ENCODE measurements at places on chromosomes 3 and 15.
A peak's percentile ranks its signal among the peaks of the same experiment; 100 is the strongest.

DNA sequence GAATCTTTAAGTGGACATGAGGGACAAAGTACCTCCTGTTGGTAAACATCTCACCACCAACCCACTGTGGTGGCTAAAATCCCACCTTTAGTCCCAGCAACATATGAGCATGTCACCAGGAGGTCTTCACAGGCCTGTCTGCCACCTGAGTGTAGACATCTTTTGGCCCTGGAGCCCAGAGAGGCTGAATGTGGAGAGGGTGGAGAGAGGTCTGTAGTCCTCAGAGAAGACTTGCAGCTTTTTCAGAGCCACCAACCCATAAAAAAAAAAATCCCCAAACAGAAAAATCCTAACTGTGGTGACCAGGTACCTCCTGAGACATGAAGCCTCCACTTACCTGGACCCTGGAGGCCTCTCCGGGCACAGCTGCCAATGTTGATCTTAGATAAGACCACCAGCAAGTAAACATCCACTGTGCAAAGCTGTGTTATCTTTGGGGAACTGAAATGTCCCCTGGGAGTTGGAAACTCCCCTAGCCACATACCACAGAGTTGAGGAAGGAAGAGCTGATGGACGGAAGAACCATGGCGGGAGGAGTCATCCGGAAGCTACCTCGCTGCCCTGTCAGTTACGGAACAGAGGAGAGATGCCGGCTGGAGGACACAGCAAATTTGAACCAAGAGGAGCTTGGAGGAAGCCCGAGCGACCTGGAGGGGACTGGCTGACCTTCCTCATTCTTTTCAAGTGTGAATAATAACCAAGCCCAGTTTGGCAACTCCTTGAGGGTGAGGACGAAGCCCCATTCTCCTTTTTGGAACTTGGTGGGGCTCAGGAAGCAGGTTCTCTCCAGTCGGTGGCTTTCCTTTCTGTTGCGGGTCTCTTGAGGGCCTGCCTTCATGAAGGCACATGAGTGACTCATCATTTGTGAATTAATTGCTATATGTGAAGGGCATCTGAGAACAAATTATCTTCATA, at the start of gene GHRL:
Gene GHRL (minus strand): TSS at position 443 of the 915 bp plus-strand sequence. CDS start 2,767 bp downstream, outside the sequence.
- DNase-seq = no peak

- no peak for DNase-seq
These were observed 30.8 kb upstream of the MAGEF1 start for GRCh38 chr3:184742676-184743135.

- no peak for DNase-seq
These were observed 48.7 kb downstream of the FBLN2 start for GRCh38 chr3:13597661-13598060.

- no peak for DNase-seq
These were observed 163.8 kb upstream of the CMC1 start for GRCh38 chr3:28077572-28077971.

DNA sequence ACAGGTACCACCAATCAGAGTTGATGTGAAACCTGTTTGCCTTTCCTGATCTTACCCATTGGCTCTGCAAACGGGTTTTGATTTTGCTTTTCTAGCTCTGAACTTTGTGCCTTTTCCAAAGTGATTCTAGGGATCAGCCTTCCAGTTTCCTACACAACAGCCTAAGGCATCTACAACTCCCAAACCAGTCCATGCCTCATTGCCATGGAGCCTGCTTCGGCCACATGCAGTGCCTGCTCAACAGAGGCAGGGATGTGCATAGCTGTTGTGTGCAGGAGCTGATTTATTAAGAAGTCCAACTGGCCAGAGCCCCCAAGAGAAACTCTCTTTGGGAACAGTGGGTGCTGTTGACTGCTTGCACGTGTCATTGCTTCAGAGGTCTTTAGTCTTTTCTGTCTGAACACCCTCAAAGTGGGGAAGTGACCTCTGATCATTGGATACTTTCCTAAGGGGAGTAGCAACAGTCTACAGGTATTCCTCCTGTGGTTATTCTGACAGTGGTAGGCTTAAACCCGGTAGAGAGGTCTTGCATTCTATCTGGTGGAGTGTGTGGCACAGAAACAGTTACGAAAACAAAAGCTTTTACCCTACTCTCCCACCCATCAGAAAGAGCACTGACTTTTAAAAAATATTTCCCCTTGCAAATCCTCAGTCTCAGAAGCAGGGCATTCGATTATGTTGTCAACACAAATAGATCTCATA, 36.6 kb upstream of the THSD4 start:
- no peak for DNase-seq

- DNase-seq = no peak
These were observed 223.3 kb downstream of the EPHB1 start for GRCh38 chr3:135018149-135018923.

DNA sequence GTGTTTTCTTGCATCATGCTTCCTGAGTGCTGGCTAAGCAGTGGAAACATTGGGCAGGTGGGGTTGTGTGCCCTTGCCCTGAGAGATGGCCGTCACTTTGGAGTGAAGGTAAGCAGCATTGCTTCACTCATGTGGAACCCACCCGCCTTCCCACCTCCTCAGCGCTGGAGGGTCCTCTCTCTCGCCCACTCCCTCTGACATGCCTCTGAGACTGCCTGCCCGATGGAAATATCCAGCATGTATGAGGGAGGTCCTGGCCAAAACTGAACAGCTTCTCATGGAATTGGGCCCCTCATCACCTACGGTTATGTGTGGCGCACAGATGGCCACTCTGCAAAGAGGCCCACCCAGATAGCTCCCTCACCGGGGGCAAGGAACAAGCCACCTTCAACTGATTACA, 48.6 kb downstream of the SMAD3 start:
- no peak for DNase-seq

DNA sequence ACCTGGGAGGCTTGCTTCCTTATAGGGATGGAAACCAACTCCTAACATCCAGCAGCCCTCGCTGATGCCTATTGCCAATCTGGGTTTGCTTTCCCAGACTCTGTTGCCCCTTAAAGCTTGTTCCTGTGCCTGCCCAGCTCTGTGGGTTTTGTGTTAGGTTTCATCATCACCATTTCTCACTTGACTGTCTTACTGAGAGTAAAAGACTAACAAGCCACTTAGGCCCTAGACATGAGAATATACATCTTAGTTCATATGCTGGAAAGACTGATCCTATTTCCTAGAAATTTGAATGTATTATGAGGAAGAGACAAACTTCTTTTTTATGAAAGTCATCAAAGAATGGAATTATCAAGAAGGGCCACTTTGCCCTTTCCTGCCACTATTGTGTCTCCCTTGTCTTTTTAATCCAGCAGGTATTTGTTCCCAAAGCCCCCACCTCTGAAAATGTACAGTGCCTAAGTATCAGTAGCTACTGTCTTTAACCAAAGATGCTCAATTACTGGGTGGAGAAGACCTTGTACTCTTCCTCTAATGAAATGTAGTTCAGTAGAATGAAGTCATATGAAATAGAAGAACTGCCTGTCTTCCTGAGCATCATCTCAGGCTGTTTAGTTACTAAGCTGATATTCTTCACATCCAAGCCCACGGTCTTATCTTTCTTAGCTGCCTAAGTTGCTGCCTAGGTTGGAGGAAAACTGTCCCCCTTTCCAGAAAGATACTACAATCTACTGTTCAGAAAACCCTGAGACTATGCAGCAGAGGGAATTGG, 59.8 kb upstream of the ZPLD1 start:
- no peak for DNase-seq

GRCh38 chr3:71524672-71525071, 58.9 kb downstream of the FOXP1 start:
- DNase-seq = no peak

GRCh38 chr3:180416111-180416594, 185.8 kb upstream of the TTC14 start:
- DNase-seq = no peak

GRCh38 chr3:100157685-100158084, 43.4 kb upstream of the FILIP1L start:
- no peak for DNase-seq

DNA sequence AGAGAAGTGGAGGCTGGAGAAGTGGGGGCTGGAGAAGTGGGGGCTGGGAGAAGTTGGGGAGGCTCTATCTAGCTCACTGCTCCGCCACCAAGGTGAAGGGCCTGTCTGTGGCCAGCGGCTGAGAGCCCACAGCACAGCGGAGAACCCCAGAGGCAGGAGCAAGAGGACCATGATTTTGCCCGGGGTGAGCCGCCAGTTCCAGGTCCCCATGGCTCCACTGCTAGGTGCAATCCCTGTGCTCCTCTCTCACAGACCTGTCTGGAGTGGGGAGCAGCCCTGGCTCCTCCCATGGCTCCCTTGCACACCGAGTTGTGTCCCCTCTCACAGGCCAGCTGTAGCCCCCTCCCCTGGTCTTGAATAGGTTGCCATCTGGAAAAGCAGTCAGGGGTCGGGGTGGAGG, 4.7 kb upstream of the NRROS start:
- DNase-seq = no peak

DNA sequence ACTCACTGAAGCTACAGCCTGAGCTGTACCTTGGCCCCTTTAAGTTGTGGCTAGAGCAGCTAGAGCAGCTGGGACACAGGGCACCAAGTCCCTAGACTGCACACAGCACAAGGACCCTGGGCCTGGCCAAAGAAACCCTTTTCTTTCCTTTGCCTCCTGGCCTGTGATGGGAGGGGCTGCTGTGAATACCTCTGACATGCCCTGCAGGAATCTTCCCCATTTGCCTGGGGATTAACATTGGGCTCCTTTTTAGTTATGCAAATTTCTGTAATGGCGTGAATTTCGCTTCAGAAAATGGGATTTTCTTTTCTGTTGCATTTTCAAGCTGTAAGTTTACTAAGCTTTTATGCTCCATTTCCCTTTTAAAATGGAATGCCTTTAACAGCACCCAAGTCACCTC, 611.2 kb upstream of the ARPP21 start:
- DNase-seq = no peak

- no peak for DNase-seq
These were observed 25.0 kb upstream of the C3orf52 start for GRCh38 chr3:112061152-112061551.

- no peak for DNase-seq
These were observed 244.2 kb upstream of the LRIG1 start for GRCh38 chr3:66744986-66745385.

GRCh38 chr3:12679468-12679867, 15.6 kb upstream of the RAF1 start:
- peak; percentile 64 for DNase-seq

- no peak for DNase-seq
These were observed 216.6 kb upstream of the GRM7 start for GRCh38 chr3:6644070-6644929.

DNA sequence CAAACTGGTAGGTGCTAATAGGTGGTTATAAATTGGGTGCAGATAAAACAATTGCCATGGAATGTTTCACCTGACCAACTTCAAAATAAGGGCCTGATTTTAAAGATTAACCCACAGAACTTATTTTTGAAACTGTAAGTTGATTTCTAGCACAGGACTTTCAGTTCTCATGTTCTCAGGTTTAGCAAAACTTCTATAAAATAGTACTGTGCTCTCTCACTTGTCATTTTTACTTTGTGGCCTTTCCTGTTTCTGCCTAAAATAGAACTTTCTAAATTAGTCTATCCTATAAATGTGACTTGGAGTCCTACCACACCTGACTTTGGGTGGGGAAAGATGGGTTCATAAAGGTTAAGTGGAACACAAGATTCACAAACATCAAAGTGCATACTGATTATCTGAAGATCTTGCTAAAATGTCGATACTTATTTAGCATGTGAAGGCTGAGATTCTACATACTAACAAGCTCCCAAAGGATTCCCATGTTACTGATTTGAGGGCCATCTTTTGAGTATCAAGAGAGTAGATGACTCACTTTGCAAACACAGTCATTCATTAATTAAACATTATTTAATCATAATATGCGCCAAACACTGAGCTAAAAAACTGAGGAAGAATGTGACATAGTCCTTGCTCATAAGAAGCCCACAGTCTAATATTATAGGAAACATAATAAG, 38.6 kb downstream of the BTLA start:
- no peak for DNase-seq

GRCh38 chr3:129723558-129724324, 117.3 kb upstream of the PLXND1 start:
- DNase-seq = peak; percentile 48

DNA sequence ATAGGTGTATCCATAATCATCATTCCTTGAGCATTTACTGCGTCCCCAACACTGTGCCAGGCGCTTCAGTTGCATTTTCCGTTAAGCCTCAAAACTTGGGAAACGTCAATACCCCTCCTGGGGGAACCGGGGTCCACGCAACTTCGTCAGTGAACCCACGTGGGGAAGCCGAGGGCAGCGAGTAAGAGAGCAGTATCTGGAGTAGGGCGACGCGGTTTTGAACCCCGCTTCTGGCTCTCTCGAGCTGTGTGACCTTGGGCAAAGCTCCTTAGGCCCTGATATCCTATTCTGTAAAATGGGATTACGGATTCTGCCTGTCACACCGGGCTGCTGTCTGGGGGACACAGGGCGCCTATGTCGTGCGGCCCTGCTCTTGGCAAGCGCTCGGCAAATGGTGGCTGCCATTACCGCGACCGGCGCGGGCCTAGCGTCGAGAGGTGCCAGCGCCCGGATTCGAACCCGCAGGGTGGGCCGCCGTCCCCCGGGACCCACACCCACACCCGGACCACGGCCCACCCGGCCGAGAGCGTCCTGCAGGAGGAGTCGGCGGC, 590 bp downstream of the POLG start:
- DNase-seq = no peak

GRCh38 chr3:32391643-32392535, at the start of gene CMTM7:
Gene CMTM7, plus strand, starts transcription at chr3:32391853. Its CDS starts 54 bp downstream, at chr3:32391907.
- DNase-seq = peak; percentile 52

- DNase-seq = no peak
These were observed 98.0 kb upstream of the RORA start for GRCh38 chr15:61327019-61327631.

- DNase-seq = peak; percentile 52
These were observed 184.3 kb downstream of the PLCH1 start for GRCh38 chr3:155560594-155560993.

- no peak for DNase-seq
These were observed 35.8 kb downstream of the SLCO3A1 start for GRCh38 chr15:91889111-91889815.

GRCh38 chr3:76222201-76222600, 436.9 kb upstream of the ZNF717 start:
- no peak for DNase-seq

GRCh38 chr15:66644000-66644787, 57.8 kb upstream of the SMAD6 start:
- DNase-seq = no peak

DNA sequence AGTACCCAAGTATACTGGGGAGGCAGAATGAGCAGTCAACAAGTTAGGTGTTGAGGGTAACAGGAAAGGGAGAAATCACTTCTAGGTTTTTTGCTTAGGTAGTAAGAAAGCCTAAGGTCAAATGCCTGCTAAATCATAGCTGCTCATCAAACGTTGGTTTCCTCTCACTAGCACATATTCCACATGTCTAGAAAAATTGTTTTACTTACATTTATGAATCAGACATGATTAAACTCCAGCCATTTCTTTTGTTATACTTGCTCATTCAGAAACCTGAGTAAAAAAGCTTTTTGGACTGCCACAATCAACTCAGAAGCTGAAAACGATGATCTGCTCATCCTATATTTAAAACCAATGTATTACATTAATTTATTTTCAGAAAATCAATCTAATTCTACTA, 40.2 kb downstream of the SLC9A9 start:
- no peak for DNase-seq

DNA sequence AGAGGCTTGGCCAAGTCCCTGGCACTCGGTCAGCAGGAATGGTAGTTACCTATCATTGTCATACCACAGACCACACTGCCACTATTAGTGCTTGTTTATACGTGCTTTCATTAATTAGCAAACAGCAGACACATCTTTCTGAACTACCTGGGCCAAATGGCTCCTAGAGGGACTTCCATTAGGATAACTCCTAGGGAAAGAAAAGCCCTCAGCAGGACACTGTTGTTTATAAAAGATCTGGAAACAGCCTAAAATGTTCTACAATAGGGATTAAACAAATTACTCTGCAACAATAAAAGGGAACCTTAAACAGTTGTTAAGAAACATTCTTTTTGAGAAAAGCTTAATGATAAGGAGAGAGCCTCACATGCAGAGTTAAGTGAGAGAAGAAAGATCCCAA, 38.5 kb downstream of the ARHGEF3 start:
- DNase-seq = no peak

Data from RWPE1 (cell line).